ENCODE measurements at places on chromosomes 7 and 10.

GRCh38 chr7:55518836-55519235 lies 53.5 kb downstream of the VOPP1 start:
- DNase-seq = no peak

DNA sequence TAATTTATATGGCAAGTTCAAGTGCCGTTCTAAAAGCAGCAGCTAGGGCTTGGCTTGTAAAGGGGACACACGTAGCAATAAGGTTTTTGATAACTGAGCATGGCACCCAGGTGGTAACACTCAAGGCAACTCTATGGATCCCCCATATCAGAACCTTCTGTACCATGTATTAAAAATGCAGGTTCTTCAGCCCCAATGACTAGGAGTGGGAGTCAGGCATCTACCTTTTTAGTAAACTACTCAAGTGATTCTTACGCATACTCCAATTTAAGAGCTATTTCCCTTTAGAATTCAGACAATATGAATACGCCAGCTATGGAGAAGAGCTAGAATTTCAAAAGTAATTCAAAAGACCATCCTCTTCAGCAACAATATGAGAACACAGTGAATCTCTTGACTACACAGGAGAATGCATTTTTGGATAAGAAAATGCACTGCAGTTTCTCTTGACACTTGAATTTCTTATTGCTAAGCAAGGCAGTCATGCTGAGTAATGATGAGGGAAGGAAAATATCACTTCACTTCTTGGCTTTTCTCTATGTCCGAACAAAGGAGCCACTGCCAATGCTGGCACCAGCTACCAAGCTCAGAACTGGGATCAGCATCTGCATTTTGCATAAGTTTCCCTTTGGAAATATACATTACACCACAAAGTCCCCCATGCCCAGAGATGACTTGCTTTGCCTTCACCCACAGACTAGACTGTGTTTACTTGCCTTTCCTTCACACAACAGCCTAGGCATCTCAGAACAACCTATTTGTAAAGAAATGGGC lies 53.5 kb downstream of the ABLIM1 start:
- no peak for DNase-seq

GRCh38 chr10:122587098-122587760 lies 26.7 kb downstream of the DMBT1 start:
- DNase-seq = no peak

GRCh38 chr10:118993214-118993613 lies 36.3 kb upstream of the NANOS1 start:
- DNase-seq = no peak

DNA sequence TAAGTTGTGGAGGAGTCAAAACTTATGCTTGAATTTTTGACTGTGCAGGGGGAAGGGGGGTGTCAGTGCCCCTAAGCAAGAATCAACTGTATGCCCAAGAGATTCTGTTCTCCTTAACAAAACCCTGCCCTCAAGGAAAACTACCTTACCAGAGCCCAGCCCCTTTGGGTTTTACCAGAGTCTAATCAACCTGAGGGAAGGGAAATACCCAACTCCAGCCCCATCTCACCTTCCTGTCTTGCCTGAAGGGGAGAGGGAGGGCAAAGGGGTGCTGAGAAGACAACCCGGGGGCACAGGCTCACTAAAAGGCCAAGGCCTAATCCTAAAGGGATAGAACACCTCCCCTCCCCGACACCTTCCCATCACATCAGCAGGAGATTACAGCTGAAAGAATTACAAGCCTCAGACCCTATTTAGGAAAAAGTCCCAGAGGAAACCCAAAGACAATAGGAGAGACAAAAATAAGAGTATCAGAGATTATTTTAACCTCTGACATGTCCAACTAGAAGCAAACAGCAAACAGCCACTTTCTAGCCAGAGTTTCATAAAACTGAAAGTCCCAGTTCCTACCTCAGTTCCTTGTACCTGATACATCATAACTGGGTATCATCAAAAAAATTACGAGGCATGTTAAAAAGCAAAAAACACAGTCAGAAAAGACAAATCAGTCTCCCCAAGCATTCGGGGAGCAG lies 26.8 kb upstream of the C7orf33 start:
- DNase-seq = no peak

DNA sequence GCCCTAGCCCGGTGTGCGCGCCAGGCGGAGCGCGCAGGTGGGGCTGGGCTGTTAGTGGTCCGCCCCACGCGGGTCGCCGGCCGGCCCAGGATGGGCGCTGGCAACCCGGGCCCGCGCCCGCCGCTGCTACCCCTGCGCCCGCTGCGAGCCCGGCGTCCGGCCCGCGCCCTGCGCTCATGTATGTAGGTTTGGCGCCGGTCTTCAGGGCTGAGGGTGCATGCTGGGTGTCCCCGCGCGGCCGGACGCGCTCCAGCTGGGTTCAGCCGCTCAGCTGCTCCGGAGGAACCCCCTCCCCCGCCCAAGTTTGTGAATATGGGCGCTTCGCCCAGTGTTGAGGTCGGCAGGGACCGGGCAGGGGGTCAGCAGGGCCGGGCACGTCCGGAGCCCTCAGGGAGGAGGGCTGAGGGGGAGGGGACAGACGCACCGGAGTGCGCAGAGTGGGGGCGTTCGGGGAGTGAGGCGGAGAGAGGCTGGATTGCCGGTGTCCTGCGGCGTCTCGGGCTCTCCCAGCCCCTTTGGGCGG lies 559 bp downstream of the VWC2 start:
- no peak for DNase-seq

GRCh38 chr7:11127988-11128387 lies 154.3 kb downstream of the PHF14 start:
- no peak for DNase-seq

DNA sequence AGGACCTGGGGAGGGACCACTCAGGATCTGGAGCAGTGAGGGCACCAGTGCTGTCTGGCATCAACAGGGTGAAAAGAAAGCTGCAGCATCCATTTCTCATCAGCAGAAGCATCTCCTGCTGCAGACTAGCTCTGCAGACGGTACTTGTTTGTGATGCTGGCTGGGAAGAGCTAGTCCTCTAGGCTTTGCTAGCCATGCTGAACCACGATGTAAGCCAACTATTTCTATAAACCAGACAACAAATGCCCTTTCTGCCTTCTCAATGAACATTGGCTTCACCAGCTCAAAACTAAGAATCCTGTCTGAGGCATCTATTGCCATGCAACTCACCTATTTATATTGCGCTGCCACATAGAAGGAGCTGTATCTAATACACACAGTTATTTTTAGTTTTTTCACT lies 65.6 kb downstream of the CTTNBP2 start:
- no peak for DNase-seq

- no peak for DNase-seq
Observed at GRCh38 chr7:5494683-5495561, 71.3 kb upstream of the TNRC18 start.

- no peak for DNase-seq
Observed at GRCh38 chr7:101243646-101244374, 1.1 kb downstream of the FIS1 start.

DNA sequence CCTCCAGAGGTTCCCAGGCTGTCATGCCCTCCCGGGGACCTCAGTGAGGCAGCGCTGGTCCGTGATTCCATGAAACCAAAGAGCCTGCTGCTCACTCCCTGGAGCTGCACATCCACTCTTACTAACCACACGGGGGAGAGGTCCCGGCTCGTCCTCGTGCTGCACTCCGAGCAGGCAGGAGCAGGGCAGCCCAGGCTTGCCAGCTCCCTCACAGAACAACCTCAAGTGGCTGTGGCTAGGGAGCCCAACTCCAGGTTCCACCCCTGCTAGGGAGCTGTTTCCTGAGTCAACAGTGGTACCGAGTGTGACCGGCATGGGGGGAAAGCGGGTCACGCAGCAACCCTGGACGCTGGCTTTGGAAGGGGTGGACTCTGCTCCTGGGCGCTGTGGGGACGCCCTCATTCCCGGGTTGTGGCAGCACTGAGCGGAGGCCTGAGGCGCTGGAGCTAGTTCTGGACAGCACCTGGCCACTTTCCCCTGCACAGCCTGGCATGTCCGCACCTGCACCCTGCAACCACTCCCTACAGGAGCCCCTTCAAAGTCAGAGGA lies 27.9 kb upstream of the PPP2R2D start:
- no peak for DNase-seq

- no peak for DNase-seq
Observed at GRCh38 chr10:71309919-71310318, 9.1 kb upstream of the SLC29A3 start.

DNA sequence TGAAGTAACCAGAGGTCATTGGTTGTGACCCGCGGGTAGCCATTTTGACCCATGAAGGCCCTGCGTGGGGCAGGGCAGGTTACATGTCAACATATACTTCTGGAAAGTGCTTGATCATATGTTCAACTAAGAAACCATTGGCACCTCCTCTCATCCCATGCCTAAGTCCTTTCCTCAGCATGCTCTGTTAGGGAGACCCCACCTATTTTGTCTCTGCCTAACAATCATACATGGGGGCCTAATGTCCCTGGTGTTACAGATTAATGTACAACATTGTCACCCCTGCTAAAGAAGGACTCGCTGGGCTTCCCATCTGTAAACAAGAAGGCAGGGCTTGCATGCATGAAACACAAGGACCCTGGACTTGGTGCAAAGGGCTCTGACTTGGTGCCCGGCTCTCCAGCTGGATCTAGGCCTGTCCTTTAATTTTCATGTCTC lies 133.7 kb upstream of the TNS3 start:
- DNase-seq = no peak

GRCh38 chr7:15603124-15603523 lies 41.3 kb upstream of the AGMO start:
- DNase-seq = no peak

DNA sequence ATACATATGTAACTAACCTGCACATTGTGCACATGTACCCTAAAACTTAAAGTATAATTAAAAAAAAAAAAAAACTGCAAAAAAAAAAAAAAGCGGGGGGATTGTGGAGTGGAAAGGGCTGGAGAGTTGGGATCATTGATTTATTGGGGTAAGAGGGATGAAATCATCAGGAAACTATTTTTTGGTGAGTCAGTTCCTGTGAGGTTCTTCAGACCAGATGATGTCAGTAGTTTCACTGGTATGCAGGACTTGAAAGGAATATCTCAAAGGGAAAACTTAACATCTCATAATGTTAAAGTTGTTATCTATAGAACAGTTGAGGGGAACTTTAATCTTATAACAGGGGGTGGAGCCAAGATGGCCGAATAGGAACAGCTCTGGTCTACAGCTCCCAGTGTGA lies 32.6 kb upstream of the TECTB start:
- no peak for DNase-seq

DNA sequence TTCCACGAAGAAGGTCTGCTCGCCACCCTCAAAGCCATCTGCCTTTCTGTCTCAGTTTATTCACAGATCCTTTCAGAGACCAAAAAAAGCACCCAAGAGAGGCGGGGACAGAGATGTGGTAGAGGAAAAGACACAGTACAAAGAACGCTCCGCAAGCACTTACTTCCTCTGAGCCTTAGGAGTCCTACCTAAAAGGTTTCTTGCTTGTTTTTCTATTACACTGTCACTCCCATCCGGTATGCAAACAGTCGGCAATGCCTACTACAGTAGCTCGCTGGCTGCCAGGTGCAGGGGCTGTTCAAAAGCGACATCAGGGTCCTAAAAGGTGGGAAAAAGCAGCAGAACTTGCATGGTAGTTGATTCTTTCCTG lies 816 bp downstream of the TECPR1 start:
- DNase-seq = no peak

DNA sequence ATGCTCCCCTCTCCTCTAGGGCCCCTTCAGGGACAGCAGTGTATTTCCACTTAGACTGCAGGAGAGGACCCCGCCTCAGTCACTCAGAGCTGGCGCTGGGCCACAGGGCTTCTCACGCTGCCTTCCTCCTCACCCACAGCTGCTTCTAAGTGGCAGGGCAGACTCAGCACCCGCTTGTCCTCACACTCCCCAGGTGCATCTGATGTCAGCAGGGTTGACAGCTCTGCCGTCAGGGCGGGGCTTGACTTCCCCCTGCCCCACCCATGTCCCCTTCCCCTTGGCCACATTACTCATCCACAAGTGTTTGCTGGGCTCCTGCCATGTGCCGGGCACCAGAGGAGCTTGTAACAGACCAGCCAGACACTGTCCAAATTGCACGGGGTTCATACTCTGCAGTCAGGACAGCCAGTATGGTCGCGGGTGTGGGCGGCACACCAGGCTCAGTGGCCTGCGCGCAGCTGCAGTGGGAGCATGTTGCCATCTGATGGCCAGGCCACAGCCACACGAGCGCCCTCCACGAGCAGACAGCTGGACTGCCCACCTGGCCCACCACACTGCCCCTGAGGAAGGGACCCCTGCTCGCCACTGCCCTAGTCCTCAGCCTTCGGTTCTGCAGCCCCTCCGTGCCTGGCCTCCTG lies 29.3 kb upstream of the TTYH3 start:
- no peak for DNase-seq

- no peak for DNase-seq
Observed at GRCh38 chr10:83908506-83908905, 230.8 kb upstream of the GHITM start.

DNA sequence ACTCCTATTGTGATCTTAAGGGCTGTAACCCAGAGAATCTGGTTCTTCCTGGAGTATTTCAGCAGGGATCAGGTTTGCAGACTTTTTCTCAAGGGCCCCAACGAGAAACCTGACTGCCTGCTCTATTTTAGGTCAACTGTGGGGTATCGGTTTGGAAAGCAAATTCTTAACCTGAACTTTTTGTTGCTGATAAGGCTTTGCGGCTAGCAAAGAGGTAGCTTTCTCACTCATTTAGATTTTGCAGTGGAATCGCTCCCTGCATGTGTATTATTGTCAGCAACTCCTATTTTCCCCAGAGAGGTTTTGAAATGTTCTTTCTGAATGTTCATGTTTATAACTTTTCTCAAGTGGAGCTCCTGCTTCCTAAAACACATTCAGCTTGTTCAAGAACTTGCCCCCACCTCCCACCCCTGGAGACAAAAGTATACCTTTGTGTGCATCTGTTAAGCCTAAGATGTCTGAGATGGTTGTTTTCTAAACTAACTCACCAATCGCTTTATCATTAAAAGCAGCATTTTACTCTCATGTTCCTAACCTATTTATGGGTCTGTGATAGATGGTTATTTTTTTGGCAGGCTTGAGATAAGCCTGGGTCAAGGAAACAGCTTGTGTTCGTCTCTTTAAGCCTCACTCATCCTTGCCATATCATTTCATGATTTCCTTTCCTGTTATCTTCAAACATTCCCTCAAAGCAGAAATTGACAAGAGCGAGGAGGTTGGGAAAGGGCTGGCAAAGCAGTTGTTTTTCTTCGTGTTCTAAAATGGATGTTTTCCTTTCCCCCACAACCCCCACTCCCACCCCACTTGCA lies 129.8 kb downstream of the BAMBI start:
- DNase-seq = no peak

- DNase-seq = no peak
Observed at GRCh38 chr10:28872587-28873165, 195.4 kb downstream of the BAMBI start.

DNA sequence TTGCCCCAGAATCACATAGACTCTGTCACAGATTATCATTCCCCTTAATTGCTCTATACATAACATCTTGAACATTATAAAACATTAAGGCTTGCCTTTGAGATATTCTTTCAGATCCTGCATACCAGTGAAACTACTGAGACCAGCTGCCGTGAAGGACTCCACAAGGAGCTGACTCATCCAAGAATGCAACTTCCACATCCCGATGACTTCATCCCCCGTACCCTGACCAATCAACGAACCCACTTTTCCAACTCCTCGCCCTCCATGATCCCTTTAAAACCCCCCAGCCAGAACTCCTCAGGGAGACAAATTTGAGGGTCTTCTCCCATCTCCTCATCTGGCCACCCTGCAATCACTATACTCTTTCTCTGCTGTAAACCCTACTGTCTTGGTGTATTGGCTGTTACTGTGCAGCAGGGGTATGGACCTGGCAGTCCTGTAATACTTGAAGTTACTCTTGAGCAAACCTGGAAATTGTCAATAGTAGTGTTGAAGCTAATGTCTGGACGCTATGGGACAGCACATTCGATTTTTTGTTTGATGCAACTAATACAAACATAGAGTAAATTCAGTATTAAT lies 49.8 kb downstream of the HTR5A start:
- DNase-seq = no peak

All from AG09319 (cell line).